ENCODE measurements at places on chromosomes 5 and 9.

DNA sequence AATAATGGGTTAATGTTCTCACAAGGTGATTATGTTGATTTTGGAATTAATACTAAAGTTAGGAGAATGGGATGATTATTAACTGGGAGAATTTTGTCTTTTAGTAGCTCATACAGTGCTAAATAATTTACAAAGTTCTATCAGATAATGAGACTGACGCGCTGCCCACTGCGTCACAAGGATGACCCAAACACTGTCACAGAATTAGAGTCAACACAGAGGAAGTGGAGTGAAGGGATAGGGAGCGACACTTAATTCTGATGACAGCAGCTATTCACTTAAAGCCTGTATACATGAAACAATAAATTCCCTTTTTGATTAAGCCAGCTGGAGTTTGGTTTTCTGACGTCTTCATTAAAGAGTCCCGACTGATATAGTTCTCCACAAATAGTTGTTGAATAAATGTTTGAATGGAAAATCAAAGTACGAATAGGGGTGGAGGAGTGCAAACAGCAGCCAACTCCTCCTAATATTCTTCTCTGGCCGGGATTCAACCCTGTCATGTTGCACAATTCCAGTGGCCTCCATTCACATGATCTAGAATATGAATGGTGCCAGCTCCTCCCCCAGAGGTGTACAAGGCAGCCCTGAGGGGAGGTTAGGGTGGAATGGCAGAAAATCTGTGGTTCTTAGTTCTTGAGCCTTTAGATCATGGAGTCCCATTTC lies 140.3 kb downstream of the PCSK1 start:
- no peak for DNase-seq

DNA sequence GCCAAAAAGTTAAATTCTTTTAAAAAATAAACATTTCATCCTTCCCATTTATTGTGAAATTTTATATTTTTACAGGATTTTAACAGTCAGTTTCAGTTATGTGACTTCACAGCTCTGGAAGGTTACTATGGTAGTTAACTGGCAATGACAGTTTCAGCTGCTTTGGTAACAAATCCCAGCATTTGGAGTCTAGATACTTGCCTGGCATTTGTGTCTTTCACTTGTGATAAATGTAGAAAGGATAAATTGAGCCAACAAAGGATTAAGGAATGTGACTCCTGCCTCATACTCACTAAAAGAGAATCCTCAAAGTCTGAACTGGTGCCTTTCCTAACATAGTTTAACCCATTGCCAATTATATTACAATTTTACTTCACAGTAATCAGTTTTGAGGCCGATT lies 315.5 kb downstream of the FER start:
- no peak for DNase-seq

- no peak for DNase-seq
Observed at GRCh38 chr5:53601570-53601969, 41.1 kb downstream of the NDUFS4 start.

GRCh38 chr5:149228618-149229297 lies 42.9 kb upstream of the AFAP1L1 start:
- peak; percentile 56 for DNase-seq

DNA sequence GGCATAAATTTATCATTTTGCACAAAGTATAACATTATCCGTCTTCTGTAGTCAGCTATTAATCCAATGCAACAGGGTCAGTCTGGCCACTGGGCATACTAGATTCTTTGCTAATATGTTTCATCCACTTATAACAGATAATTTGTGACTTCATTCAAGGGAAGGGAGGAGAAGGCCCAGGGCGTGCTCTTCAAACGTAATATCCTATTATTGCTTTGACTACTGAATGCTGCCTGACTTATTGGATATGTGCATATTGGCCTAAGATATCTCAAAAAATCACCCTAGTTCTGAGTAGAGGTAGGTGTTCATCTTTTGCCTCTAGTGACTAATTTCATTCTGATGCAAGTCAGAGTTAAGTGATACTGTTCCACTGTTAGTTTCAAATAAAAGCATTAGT lies 6.9 kb downstream of the FBXL7 start:
- no peak for DNase-seq

DNA sequence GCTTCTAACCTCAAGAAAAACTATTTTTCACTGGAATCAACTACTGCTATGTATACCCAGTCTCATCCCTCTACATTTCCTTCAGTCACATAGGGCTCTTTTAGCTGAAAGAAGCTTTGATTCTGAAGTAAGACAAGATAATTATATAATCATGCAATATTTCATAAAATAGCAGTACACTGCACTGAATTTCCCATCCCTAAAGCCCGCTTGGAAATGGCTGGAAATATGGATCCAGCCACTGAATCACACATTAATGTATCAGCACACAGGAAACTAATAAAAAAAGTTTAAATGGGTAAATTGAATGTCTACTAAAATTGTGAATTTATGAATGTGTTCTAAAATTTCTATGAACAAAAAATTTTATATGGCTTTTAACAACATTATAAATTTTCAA lies 808.7 kb downstream of the PTPRD start:
- DNase-seq, result no peak

DNA sequence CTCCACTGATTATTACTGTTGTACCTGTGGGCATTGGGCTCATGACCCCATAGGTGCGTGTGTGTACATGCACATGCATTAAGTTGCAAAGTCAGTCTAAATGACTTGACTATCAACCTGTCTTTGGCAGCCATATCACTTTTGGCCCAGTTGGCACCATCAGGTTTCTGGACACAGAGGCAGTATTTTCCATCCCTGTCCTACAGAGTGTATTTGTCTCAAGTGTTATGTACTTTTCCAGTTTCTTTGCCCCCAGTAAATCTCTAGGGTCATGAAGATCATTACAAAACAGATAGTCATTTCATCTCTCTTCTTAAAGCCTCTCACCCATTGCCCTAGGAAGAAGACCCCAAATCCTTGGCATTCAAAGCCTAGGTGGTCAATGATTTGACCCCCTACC lies 121.4 kb downstream of the C9orf152 start:
- no peak for DNase-seq

DNA sequence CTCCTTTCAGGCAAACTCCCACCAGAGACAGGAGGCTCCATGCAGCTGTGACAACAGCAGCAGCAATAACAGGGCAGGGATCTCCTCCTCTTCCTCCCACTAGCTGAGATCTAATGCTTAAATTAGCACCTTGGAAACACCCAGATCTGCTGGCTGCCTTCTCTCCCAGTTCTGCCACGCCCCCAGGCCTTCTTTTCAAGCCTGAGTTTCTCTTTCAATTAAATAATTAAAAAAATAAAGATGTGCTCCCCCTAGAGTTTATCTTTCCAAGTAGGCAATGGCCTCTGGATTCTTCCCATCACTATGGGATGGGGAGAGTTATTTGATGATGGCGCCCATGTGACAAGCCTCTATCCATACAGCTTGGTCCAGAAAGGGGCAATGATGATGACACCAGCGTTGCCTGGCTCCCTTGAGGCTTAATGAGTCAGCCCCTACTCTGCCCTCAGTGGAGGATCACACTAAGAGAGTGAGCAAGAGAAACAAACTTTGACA lies 3.8 kb downstream of the FAM219A start:
- no peak for DNase-seq

GRCh38 chr9:76297721-76298239 lies 96.4 kb downstream of the RFK start:
- no peak for DNase-seq

- DNase-seq, result no peak
Observed at GRCh38 chr5:6221141-6221626, 157.2 kb downstream of the MED10 start.

GRCh38 chr9:109046346-109046745 lies 33.0 kb upstream of the CTNNAL1 start:
- DNase-seq, result no peak

DNA sequence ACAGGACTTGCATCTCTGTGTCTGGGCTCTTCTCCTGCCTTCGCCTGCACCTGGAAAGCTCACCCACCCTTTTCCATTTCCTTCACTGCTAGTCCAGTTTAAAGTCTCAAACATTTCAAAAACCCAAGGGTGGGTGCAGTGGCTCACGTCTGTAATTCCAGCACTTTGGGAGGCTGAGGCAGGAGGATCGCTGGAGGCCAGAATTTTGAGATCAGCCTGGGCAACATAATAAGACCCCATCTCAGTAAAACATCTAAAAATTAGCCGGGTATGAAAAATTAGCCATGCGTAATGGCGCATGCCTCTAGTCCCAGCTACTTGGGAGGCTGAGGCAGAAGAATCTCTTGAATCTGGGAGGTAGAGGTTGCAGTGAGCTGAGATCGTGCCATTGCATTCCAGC lies 139.9 kb upstream of the RETREG1 start:
- no peak for DNase-seq

DNA sequence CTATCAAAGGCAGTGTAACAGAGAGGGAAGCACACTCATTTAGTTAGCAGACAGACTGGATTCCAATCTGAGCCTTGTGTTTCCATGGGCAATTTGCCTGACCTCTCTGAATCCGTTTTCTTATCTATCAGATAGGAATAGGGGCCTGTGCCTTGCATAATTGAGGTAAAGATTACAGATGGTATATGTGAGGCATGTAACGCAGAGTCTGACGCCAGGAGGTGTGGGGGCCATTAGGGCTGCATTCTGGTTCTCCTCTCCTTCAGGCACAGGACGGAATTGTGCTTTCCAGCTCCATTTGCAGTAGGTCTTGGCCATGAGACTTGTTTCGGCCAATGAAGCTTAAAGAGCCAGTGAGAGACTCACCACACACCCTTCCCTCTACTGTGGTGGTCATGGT lies 97.6 kb downstream of the FRMD3 start:
- DNase-seq, result no peak

DNA sequence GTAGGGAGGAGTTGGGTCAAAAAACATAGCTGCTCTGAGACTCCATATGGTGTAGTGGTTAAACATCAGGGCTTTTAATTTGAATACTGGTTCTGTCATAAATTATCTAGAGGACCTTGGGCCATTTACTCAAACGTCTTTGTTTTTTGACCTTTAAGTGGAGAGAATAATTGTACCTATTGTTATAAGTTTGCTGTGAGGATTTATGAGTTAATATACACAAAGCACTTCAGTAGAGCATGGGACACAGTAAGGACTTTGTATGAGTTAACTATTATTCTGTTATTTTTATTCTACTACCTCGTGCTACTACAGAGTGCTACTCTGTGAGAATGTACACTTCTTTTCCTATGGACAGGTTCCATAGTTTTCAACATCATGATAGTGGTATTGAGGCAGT lies 123.7 kb upstream of the TNC start:
- DNase-seq, result no peak

- no peak for DNase-seq
Observed at GRCh38 chr9:23638011-23638410, 188.0 kb downstream of the ELAVL2 start.

- DNase-seq, result no peak
Observed at GRCh38 chr5:9157811-9158210, 388.1 kb downstream of the SEMA5A start.

- DNase-seq, result peak; percentile 11
Observed at GRCh38 chr5:160787240-160787639, 64.8 kb downstream of the ATP10B start.

DNA sequence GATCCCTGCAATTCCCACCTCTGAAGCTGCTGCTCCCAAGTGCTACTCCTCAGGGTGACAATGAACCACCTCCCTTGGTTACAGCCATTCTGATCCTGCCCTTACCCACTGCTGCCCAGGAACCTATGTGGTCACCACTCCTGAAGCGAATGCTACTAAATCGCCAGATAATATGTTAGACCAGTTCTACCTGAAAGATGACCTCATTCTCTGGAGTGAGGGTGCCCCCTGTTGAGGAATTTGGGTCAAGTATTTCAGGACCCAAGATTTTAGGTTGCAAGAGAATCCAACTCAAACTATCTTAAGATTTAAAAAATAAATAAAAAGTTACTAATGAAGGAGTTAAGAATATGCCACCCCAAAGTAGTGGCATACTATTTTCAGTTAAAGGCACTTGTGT lies 5.8 kb upstream of the SNAPC3 start:
- DNase-seq, result no peak

DNA sequence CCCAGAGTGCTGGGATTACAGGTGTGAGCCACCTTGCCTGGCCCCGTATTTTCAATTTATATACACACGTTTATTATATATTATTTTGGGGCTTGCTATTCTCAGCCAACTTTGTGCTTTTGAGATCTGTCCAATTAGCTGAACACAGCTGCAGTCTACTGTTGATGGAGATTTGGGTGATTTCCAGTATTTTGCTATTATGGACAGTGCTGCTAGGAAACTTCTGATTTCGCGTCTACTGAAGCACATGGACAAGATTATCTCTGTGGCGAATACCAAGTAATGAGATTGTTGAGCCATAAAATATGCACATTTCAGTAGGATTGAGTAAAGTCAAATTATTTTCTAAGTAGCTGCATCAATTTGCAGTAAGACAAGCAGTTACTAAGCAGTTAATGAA lies 1731.2 kb upstream of the CDH6 start:
- DNase-seq, result no peak

GRCh38 chr9:2015581-2016407 lies 647 bp downstream of the SMARCA2 start:
- peak; percentile 8 for DNase-seq

DNA sequence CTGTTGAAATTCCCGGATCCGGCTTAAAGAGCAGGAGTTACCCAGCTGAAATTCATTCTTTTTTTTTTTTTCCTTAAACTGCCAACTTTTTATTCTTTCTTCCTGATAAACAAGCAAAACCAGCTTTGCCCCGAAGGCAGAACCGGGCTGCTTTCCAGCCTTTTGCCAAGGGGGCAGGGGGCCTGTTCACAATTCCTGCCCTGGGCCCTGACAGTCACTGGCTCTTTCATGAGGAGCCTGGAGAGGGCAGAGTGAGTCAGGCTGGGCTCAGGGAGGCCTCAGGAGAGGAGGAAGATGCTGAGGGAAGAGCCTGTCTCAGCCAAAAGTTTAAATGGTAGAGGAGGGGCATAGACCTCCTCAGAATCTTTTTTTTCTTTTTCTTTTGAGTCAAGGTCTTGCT lies 4.8 kb downstream of the GLIPR2 start:
- no peak for DNase-seq

- peak; percentile 26 for DNase-seq
Observed at GRCh38 chr9:123355761-123356431, at the start of gene CRB2. TSS of gene CRB2 (plus strand) at chr9:123356197. CDS start at chr9:123356261, 64 bp downstream.

DNA sequence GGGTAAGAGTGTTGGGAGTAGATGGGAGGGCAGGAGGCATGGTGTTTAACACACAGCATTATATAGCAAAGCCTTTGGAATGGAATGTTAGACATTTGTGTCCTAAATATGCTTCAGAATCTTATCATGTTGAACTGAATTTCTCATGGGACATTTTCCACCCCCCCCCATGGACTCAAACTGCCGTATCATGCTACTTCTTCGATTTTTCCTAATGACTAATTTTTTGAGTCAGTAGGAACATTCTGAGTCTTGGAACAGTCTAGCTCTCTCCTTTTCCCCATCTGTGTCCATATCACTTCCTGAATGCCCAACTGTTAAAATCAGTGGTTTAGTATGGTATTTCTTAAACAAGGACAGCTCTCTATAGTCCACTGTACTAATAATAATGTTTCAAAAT lies 380.6 kb downstream of the TLE4 start:
- no peak for DNase-seq

GRCh38 chr9:94507531-94508258 lies 47.2 kb upstream of the PCAT7 start:
- DNase-seq, result no peak

- DNase-seq, result no peak
Observed at GRCh38 chr9:90469435-90469834, 173.2 kb downstream of the DIRAS2 start.

All from HEK293T (cell line).